ENCODE measurements at places on chromosomes 4 and X.

DNA sequence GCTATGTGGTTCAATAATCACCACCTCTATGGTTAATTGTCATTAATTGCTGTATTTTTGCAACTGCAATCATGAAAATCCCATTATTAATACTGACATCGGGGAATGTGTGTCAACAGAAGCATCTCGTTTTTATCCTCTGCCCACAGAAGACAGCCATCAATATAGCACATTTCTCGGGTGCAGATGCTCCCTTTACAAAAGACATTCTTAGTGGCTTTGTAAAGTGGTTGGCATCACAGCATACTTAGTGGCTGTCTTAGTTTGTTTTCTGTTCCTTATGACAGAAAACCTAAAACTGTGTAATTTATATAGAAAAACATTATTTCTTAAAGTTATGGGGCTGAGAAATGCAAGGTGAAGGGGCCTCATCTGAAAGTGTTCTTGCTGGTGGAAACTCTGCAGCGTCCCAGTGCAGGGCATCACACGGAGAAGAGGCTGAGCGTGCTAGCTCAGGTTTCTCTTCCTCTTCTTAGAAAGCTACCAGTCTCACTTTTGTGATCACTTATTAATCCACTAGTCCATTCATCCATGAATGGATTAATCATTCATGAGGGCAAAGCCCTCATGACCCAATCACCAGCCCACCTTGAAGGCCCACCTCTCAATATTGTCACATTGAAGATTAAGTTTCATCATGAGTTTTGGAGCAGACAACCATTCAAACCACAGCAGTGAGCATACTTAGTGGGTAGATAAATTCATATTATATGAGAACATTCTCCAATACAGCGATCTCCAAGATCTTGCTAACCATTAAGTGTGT lies 1067.7 kb upstream of the PABPC4L start:
- DNase-seq, result no peak

- DNase-seq, result no peak
These were observed 88.7 kb upstream of the TTC29 start for GRCh38 chr4:147034372-147034771.

DNA sequence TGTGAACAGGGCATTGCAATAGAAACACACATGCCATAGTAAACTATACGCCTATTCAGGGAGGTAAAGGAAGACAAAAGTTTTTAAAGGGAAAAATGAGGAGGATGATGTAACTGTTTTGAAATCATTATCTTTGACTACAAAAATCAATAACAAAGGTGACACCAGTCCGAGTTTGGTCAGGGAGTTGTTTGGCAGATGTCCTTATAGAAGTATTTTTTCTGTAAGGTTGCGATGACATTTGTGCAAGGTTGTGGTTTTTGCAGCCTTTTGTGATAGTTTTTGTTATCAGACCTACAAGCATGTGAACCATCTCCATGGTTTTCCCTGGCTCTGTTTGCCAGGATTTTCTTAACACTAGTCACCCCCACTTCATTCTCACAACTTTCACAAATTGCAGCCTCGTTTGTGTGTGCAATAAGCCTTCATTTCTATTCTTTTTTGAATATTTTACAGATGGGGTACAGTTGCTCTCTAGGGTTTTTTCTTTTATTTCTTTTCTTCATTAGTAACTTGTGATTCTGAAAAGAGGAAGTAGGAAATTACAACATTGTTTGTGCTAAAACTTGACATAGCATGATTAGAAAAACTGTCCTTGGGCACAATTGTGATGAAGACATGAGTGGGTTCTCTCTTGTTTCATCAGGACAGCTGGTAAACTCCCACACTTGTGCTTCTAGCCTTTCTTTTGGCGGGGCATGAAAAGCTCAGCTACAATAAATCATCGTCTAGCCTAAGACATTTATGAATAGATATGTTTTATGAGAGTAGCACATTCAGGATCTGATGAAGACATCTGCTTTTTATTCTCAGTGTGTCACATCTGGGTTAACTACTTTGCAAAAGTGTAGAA lies 60.2 kb upstream of the PNPLA4 start:
- DNase-seq, result no peak

- no peak for DNase-seq
These were observed 27.6 kb downstream of the UGT8 start for GRCh38 chr4:114626196-114626595.

GRCh38 chrX:71514367-71515037 lies 18.4 kb upstream of the OGT start:
- DNase-seq, result peak; percentile 56

- no peak for DNase-seq
These were observed 12.6 kb downstream of the P2RY10 start for GRCh38 chrX:78957768-78958130.

GRCh38 chr4:137587796-137588195 lies 55.5 kb upstream of the PCDH18 start:
- DNase-seq, result no peak

DNA sequence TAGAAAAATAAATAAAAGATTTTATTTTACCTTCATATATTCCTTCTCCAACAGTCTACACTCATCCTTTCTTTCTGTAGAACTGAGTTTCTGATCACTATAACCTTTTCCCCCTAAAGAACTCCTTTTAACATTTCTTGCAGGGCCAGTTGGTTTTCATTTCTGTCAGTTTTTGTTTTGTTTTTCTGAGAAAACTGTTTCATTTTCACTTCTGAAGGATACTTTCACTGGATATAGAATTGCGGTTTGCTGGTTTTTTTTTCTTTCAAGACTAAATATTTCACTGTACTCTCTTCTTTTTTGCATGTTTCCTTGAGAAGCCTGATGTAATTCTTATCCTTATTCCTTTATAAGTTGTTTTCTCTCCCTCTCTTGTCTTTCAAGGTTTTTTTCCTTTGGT lies 90.4 kb upstream of the EOLA2 start:
- peak; percentile 6 for DNase-seq

GRCh38 chr4:24328711-24329110 lies 255.6 kb downstream of the DHX15 start:
- DNase-seq, result no peak

DNA sequence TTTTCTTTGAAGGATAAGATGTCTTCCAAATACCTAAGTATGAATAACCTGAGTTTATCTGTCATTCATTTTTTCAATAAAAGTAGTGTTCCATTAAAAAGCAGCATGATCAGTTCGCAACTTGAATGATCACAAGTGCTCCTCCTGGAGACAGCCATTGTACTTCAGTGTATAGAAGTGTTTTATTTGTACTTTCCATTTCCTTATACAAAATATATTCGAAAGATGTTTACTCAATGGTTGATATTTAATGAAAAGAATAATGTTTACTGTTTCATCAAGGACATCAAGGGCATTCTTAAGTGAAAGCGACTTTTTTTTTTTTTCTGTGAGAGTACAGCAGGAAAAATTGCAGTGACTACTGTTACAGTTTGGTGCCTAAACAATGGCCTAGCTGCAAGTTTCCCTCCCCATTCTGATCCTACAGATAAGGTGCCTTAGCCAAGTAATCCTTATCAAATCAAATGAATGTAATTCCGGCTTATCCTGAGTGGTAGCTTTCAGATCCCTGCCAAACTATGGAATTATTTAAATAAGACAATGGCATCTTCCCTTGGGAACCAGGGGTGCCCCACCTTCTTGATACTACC lies 69.0 kb upstream of the IL15 start:
- DNase-seq, result no peak

DNA sequence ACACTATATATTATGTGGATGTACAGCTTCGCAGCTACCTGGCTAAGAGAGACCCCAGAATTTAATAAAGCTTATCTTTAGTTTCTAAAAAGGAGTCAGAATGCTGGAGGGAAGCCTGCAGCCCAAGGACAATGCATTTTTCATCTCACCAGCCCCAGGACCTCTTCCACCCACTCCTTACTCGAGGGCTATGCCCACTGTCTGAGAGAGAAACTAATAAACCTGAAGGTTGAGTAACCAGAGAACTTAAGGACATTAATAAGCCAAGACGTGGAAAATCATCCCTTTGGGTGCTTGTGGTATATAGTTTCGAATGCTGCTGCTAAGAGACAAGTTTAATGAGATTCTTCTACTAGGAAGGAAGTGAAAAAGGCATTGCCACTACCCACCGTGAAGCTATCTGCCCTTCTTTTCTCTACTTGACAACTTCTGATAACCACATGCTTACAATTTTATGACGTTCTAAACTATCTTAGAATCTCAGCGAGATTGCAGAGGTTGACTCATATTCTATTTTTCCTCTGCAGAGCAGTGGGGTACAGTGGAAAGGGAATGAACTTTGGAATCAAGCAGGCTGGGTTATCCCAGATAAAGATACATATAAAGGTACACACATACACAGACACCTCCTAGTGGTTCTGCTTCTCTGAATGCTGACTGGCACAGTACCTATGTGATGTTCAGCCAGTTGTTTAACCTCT lies 3.3 kb downstream of the RELL1 start:
- no peak for DNase-seq

DNA sequence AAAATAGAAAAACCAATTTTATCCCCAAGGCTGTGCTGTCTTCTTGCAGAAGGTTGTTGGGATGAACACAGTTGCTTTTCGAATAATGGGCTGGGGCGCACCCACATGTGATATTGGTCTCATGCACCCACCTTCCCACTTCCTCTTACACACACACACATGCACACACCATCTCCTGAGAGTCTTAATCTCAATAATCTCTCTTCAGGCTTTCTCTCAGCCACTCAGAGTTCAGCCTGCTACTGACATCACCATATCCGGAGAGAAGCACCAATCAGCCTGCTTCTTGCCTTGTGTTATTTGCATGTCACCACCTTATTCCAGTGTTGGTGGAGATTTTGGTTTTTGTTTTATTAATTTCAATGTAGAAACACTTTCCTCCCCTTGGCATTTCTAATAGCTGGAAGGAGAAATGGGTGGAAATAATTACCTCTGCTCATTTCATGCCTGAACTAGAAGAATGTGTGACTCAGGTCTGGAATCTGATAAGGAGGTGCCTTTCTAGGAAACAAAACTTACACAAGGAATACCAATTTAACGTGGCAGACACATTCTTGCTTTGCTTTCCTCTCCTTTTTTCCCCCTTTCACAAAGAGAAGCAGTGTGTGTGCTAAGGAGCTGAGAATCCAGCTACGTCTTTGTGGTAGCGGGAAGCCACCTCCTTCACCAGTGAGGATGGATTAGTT lies 400.2 kb downstream of the MID1IP1 start:
- DNase-seq, result peak; percentile 21

- no peak for DNase-seq
These were observed 83.0 kb downstream of the SHISA3 start for GRCh38 chr4:42480281-42480680.
